Stimulated activated CD4-positive, alpha-beta T cell treated with anti-CD3 and anti-CD28 coated beads, Interleukin-15, amount 100 ng/mL, for 1 hour (primary cell): ENCODE measurements at places on chromosomes 13 and 19.

- DNase-seq, result no peak
Observed at GRCh38 chr13:74046431-74046830, 87.8 kb downstream of the KLF12 start.

DNA sequence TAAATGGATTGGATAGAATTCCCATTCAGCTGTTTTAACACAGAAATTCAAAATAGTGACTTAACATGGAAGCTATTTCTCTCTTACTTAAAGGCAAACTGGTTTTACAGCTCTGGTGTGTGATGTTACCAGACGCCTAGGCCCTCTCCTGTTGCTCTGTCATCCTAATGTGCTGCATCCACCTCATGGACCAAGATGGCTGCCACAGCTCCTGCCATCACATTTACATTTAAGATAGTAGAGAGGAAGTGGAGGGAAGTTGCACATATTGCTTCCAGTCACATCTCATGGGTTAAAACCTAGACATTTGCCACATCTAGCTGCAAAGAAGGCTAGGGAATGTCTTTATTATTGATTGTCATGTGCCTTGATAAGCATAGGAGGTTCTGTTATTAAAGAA is 157.5 kb downstream of the OXGR1 start:
- no peak for DNase-seq

DNA sequence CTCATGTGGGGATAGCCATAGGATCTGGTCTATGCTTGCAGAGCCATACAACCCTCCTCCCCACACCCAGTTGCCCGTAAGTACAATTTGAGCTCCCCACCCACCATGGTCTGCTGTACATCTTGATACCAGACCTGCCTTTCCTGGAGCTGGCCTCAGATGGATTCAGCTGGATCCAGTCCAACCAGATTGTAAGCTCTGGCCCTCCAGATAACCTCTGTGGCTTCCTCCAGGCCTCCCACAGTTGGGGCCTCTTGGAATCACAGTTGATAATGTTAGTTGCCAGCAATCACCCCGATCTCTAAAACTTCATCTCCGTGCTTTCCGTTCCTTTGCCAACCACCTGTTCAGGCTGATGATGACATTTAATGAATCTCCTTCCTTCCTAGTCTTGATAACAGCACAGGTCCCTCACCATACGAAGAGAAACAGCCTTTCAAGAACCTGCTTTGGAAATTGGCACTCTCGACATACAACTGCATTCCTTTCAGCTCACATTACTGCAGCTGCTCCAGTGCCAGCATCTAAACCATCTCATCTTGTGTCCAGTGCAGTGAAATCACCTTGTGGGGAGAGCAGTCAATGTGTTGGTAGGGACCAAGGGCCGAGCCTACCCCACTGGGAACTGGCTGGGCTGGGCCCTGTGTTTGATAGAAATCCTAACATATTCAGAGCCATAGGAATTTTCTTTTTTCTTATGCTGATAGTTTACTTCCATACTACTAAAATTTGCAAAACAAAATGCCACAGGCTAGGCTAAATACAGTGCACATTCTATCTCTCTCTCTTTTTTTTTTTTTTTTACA is 15.1 kb upstream of the FOXO1 start:
- DNase-seq, result no peak

GRCh38 chr19:32997716-32998355 is 25.8 kb downstream of the FAAP24 start:
- DNase-seq, result no peak

DNA sequence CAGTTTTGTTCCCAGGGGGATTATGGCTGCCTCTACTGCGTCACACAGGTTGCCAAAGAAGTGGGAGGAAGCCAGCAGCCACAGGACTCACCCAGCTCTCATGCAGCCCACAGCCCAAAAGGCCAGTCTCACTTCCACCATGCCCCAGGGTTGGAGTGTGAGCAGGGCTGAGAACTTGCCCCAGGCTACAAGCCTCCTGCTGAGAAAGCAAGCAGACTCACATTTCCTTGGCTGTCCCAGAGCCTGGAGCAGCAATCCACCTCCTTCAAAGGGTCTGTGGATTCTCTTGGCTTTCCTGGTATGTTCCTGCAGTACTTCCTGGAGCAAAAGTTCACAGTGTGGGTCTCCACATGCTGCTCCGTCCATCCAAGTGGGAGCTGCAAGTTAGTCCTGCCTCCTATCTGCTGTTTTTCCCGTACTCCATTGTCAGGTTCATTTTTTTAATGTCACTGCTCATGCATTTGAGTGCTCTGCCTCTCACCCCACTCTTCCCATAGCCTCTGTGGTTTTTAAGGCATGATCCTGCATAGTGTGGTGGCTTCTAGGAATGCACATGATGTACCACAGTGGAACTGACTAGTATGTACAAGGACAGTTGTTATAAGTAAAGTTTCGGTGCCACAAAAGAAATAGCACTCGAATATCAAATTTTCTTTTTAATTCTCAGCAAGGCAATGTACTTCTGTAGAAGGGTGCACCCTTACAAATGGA is 56.2 kb upstream of the ARHGEF7 start:
- no peak for DNase-seq

- DNase-seq, result no peak
Observed at GRCh38 chr13:42028113-42028799, 20.2 kb upstream of the DGKH start.

- DNase-seq, result peak; percentile 8
Observed at GRCh38 chr19:19447536-19448237, 42.2 kb downstream of the GATAD2A start.

DNA sequence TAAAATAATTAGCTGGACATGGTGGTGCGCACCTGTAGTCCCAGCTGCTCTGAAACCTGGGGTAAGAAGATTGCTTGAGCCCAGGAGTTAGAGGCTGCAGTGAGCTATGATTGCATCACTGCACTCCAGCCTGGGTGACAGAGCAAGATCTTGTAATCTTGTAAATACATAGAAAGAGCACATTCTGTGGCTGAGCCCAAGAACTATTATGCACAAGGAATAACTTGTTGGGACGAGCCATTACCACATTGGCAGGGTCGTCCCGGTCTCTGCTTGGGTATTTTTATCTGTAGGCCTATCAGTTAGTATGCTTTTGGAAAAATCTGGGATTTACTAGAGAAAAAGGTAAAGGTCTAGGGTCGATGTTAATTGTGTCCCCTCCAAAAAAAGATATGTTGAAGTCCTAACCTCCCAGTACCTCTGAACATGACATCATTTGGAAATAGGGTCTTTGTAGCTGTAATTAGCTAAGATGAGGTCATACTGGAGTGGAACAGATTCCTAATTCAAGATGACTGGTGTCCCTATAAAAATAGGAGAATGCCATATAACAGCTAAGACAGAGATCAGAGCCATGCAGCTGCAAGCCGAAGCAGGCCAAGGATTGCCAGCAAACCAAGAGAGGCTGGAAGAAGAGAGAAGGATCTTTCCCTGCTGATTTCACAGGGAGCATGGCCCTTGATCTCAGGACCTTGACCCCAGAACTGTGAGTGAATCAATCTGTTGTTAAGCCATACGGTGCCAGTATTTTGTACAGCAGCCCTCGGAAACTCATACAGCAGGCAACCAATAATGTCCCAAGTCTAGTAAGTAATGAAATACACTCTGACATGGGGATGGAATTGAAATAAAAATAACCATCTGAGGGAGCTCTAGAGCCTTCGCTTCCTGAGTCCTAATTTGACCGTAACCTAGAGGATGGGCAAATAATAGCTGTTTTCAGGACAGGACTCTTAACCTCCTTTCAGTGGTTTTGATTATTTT is 77.0 kb downstream of the TM9SF2 start:
- DNase-seq, result no peak

- no peak for DNase-seq
Observed at GRCh38 chr13:89458456-89458855, 1787.3 kb downstream of the SLITRK5 start.

GRCh38 chr13:112065867-112066623 is 904 bp upstream of the SOX1 start:
- no peak for DNase-seq

- DNase-seq, result peak; percentile 58
Observed at GRCh38 chr19:11639602-11640471, 42.6 kb downstream of the ZNF627 start.

DNA sequence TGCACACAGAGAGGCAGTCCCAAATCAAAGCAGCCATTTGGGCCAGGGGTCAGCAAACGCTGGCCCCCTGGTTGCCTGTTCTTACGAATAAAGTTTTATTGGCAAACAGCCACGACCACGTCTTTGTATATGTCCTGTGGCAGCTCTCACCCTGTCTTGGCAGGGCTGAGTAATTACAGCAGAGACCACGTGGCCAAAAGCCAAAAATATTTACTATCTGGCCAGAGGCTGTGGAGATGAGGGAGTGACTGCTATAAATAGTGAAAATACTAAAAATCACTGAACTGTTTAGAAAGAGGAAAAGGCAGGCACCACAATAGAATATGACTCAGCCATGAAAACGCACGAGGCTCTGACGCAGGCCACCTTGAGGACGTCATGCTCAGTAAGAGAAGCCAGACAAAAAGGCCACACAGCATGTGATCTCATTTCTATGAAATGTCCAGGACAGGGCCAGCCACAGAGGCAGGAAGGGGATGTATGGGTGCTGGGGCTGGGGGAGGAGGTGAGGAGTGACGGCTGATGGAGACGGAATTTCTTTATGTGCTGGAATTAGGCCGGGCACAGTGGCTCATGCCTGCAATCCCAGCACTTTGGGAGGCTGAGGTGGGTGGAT is 29.4 kb downstream of the SMIM24 start:
- DNase-seq, result no peak

DNA sequence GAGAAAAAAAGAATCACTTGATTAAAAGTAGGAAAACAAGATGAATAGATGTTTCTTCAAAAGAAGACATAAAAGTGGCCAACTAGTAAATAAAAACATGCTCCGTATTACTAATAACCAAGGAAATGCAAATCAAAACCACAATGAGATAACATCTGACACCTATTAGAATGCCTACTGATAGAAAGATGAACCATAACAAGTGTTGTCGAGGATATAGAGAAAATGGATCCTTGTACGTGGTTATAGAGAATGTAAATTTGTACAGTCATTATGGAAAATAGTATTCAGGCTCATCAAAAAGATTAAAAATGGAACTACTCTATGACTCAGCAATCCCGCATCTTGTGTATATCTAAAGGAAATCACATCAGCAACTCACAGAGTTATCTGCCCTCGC is 415.8 kb upstream of the SLITRK5 start:
- no peak for DNase-seq

GRCh38 chr13:47121092-47121763 is 224.4 kb upstream of the HTR2A start:
- no peak for DNase-seq

DNA sequence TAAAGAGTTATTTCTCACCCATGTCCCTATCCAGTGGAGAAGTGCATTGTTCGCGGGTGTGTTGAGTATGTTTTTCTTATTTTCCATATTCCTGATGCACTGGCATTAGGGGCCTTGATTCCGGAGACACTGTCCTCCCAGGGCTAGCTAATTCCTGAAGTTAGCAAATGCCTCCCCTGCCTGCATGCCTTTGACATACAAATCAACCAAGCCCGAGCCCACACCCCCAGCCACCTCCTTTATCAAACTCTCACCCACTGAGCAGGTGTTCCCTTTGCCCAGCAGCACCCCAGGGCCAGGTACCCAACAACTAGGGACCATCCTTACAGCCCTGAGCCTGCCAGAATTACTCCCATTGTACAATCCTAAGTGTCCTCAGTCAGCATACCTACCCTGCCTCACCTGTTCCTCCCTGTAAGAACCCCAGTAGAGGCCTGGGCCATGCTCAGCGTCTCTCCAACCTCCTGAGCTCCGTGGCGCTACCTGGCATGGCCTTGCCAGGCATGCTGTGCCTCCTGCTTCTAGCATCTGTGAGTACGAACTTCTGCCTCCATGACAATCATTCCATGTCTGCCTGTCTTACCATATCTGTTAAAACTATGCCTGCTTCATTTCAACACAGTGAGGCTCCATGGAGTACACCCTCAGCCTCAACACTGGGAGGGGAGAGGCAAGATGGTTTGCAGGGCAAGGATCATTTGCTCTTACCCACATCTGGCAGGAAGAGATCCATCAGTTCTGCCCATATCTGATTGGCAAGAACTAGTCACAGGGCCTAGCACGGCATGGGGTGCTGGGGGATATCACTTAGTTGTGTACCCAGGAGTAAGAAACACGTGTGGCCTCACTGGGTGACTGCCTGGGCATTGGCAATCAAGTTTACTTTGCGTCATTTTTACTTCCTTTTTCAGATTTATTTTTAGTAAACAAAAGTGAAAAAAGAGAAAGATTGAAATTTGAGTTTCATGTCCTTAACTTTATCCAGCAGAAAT is 203.9 kb downstream of the SHISA2 start:
- no peak for DNase-seq

DNA sequence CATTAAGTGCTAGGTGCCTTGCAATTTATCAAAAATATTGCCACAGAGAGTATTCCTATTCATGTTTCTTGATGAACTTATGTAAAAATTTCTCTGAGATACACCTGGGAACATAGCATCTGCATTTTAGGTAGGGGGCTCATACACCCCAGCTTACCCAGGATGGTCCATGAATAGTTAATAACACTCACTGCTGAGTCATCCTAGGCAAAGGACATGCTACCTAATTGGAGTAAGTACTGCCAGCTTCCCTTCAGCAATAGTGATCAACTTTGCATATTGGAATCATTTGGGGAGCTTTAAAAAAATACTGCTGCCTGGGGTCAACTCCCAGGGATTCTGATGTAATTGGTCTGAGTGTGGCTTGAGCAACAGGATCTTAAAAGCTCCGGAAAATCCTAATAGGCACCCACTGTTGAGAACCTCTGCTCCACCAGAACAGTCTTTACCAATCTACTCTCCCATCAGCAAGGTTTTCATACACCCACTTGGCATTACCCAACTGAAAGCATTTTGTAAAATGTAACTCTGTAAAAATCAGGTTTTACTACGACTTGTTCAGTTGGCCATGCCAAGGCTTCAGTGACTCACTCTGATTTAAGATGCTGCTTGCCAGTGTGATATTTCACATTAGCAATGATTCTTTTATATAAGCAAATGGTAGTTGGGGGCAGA is 67.2 kb upstream of the FNDC3A start:
- DNase-seq, result no peak

DNA sequence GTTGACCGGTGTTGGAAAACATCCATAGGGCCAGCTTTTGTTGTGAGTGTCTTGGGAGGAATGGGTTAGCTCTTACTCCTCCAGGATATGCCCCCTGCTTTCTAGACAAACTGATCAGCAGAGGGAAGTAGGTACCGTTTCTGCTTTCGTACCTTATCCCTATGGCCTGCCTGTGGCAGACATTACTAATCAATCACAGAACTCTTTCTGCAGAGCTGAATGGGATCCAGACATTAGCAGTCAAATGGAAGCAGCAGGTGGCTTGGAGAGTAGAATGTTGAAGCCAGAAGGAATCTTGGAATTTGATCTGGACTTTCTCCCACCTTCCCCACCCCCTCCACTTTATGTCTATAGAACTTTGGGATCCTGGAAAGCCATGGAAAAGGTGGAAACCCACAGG is 17.1 kb downstream of the NWD1 start:
- DNase-seq, result no peak

- DNase-seq, result no peak
Observed at GRCh38 chr13:89966524-89966923, 1381.0 kb upstream of the MIR17HG start.
